ENCODE measurements at places on chromosomes 13 and 19.

DNA sequence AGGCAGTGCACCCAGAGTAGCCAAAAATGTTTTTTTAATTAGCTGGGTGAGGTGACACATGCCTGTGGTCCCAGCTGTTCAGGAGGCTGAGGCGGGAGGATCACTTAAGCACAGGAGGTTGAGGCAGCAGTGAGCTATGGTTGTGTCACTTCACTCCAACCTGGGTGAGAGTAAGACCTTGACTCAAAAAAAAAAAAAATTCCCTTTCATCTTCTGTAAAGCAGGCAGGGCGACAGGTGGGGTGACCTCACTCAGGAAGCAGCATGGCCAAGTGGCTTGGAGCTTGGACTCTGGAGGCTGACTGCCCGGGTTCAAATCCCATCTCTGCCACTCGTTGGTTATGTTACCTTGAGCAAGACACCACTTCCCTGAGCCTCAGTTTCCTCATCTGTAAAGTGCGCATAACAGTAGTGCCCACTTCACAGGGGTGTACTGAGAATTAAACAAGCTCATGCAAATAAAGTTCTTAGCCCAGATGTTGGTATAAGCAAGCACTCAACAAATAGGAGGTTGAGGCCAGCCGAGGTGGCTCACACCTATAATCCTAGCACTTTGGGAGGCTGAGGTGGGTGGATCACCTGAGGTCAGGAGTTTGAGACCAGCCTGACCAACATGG is 48.3 kb downstream of the MAP4K1 start:
- no peak for DNase-seq

- DNase-seq: no peak
These were observed 1.3 kb downstream of the TMTC4 start for GRCh38 chr13:100673376-100673712.

DNA sequence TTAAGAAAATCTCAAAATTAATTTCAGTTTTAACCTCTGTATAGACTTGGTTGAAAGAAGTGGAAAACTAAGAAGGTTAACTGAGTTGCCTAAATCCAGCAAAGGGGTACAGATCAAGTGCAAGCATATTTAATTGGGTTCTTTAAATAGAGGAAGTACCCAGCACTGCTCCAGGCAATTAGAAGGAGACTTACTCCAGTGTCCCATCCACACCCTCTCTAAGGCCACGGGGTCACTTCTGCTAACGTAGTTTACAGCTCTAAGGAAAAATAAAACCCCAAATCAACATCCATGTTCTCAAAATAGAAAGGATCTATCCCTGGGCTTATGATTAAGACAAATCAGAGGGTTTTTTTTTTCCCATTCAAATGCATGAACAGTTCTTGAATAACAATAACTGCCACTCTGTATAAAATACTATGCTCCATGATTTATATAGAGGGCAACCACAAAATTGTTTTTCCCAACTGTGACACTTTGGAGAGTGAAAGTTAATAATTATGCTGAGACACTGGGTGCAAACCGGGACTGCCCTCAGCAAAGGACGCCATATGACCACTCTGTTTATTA is 4.6 kb downstream of the FRY start:
- DNase-seq: no peak

- DNase-seq: no peak
These were observed 462.7 kb upstream of the ZNF507 start for GRCh38 chr19:31882709-31883108.

- no peak for DNase-seq
These were observed 563 bp downstream of the ZNF43 start for GRCh38 chr19:21835429-21835809.

DNA sequence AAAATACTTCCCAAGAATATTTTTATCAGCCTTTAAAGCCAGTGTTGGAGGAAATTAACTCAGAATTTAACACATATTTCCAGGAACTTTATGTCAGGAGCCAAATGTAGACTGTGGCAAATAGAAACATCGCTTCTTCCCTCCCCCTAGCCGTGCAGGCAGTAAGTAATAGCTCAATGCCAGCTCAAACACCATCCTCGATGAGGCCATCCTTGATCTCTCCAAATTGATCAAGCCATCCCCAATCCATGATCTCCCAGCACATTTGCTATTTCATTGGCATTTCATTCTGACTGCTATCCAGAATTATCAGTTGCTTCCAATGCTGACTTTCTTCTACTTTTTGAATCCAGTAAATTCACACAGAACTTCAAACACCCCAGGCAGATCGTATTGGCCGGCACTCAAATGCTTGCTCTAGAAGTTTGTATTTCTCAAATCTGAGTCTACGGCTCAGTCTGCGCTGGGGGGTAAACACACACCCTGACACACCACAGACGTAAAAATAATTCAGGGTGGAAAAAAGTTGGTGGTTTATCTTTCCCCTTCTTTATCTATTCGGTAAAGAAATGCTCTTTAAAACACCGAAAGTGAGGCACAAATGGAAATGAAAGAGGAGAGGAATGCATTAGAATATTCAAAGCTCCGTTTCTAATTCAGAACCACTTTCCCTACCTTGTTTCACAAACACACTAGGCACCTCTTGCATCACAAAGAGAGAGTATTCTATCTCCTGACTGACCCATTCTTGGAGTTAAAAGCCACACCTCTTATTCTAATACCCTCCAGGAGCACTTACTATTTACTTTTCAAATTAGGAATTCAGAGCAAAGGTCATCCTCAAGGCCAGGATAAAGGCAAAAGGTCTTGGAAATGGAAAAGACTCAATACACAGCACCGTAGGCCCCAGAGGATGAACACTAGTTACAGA is 991 bp downstream of the OBI1 start:
- no peak for DNase-seq
